ENCODE measurements at places on chromosomes 6 and 20.

- DNase-seq, result no peak
Measured at GRCh38 chr20:9024606-9025005, 44.3 kb upstream of the PLCB4 start.

GRCh38 chr6:19268718-19269117 is 568.5 kb upstream of the ID4 start:
- DNase-seq, result no peak

GRCh38 chr6:89716532-89716931 is 78.0 kb upstream of the LYRM2 start:
- no peak for DNase-seq

- DNase-seq, result no peak
Measured at GRCh38 chr6:140045116-140045515, 670.7 kb upstream of the CITED2 start.

DNA sequence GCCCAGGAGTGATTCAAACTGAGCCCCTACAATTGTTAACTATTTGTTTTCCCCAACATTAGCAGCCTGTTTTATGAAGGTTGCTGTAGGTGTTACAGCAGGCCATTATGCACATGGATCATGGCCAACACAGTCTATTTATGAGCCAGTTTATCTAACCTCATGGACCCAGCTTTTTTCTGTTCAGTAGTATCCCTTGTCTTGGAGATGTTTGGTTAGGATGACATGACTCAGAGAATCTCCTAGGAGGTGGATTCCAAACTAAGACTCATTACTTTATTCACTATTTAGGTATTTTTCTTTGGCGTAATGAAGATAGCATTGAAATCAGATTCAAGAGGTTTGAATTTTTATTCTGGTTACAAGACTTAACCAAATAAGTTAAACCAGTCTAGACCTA is 62.8 kb upstream of the TFB1M start:
- no peak for DNase-seq

DNA sequence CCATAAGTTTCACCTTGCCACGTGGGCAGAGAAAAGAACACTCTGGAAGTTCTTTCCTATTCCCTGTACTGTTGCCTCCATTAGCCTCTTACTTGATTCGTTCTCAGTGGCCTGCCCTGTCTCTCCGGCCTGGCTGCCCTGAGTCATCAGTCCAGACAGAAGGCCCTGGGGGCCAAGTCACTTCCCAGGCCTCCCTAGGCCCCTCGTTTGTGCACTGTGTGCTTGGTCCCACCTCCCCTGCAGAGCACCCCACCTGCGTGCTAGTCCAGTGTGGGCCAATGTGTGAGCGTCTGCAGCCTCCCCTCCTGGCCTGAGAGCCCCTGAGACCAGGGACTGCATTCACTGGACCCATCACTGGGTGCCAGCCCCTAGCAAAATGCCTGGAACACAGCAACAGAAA is 191.2 kb upstream of the RREB1 start:
- no peak for DNase-seq

DNA sequence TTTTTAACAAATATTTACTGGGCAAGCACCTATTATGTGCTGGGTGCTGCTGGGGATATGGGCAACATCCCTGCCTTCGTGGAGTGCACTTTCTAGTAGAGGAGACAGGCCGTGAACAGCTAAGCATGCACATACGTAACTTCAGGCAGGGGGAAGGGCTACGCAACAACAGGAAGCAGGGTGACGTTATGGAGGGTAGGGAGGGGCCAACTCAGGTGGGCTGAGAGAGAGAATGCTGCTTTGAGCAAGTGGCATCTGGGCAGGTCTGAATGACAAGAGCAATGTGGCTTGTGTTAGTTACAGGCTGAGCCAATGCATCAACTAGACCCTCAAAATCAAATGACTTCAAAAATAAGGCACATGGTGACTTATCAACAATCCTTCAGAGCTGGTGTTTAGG is 112.1 kb downstream of the CDC5L start:
- DNase-seq, result no peak

- no peak for DNase-seq
Measured at GRCh38 chr20:43681991-43682410, 15.1 kb downstream of the MYBL2 start.

- no peak for DNase-seq
Measured at GRCh38 chr6:145267076-145267867, 468.0 kb downstream of the EPM2A start.

DNA sequence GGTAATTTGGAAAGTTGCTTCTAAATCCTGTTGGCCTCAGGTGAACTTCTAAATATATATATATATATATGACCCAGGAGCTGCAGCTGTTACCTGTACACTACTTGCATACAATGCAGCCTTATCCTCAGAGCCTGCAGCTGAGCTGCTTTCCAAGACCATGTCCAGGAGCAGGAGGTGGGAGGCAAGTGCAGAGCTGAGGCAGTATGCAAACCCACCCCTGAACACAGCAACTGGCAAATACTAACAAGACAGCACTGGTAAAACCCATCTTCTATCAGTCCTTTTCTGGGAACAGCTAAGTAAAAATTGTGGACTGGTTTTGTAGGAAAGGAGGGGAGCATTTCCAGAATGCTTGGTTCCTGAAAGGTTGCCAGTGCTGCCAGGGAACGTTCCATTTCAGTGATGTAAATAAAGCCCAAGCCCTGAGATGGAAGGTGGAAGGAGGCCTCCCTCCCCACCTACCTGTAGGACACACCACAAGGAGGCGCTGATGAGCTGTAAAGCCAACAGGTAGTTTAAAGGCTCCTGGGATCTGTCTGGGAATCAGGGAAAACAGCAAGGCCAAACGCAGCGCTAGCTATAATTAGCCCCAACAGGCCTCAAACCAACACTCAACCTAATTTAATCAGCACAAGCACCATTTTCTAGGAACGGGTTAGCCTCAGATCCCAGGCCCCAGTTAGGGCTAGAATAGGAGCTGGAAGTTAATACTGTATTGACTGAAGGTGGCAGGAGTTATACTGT is 93.8 kb upstream of the MAP7 start:
- peak; percentile 72 for DNase-seq

All from CD4-positive, alpha-beta T cell treated with Interleukin-4 for 4 hours (primary cell).